ENCODE measurements at places on chromosomes 6 and 20.

DNA sequence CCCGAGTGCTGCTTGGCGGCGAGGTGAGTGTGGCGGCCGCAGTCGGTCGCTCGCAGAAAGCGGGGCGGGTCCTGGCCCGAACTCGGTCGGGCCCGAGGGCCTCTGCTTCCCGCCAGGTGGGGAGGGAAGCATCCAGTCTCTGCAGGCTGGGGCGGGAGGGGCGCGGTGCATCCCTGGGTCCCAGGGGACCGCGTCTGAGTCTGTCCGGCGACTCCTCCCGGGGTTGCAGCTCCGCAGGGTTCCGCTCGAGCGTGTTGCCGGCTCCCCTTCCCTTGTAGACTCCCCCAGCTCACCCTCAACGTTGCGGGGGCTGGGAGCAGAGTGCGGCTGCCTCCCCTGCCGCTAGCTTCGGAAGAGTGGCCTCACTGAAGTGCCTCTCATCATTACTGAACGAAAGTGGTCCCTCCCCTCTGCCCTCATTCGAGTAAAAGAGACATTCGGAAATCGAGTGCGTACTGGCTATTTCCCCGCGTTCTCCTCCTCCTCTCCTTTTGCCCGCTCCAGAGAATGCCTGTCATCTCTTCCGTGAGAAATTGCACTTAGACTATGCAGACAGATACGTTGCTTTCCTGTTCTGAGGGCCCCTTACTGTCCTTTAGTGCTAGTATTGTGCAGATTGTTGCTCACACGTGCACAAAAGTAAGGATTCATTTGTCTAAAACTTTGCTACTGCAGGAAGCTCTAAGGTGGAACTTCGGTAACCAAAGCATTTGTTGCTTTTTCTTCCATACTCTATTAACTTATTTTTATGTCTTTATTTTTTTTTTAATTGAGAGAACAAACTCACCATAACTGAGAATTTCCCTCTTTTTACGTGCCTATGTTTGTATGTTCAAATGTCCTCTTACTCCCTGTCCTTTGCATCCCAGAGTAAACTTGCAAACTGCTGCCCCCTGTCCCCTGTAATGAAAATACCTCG is 751 bp downstream of the MAP3K4 start:
- peak; percentile 85 for DNase-seq

DNA sequence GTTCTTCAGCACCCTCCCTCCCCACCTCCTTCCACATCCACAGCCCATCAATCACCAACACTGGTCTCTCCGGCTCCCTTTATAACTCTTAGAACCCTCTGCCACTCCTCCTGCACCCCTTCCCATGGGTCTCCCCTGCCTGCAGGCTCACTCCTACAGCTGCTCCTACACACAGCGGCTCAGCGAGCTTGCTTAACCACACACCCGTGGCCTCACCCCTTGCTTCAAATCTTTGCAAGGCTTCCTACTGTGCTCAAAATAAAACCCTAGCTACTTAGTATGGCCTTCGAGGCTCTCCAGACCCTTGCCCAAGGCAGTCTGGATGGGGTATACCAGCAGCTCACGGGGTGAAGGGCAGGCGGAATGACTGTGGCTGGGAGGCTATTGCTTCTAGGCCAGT is 63.7 kb downstream of the JPH2 start:
- DNase-seq, result no peak

DNA sequence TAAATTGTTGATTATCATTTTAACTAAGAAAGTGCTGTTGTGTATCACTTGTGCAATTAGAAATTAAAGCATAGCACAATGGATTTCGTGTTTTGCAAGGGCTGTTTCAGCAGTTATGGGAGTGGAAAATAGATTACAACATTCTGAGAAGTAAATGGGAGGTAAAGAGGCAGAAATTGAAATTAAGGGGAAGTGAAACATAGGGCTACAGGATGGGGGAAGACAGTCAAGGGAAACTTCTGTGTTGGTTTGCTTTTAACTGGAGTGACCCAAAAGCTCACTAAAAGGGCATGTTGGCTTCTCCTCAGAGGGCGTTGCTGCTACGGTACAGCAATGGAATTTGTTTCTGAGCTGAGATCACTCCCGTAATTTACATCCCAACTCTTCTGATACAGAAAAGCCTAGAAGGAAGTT is 147.5 kb downstream of the BCAS1 start:
- DNase-seq, result no peak

DNA sequence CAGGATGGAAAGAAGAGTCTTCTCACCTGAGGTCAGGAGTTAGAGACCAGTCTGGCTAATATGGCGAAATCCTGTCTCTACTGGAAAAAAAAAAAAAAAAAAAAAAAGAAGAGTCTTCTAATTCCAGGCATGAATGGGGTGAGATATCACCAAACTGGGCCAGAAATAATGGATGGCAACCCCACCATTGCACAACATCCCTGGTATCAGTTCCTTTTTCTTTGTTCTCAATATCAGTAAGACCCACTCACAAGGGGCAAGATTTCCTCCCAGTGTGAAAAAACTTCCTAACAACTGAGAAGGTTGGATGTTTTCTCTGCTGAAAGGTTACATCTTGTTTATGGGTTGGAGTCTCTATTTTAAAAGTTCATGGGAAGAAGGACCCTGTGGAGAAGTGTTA is 23.6 kb upstream of the NR2E1 start:
- no peak for DNase-seq

DNA sequence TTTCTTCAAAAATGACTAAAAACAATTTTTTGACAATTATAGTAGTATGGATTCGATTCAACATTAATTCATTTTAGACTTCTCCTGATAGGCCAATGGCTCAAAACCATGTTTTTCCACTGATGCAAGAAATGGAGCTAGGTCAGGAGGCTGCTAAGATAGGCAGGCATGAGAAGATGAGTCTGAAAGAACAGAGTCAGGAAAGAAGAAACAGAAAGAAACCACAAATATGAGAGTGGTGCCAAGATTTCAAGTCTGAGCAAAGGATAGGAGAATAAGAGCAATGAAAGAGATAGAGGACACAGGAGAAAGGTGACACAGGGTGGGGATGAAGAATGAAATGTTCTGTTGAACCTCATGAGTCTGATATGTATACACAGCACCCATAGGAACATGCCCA is 112.2 kb downstream of the TASP1 start:
- DNase-seq, result no peak

DNA sequence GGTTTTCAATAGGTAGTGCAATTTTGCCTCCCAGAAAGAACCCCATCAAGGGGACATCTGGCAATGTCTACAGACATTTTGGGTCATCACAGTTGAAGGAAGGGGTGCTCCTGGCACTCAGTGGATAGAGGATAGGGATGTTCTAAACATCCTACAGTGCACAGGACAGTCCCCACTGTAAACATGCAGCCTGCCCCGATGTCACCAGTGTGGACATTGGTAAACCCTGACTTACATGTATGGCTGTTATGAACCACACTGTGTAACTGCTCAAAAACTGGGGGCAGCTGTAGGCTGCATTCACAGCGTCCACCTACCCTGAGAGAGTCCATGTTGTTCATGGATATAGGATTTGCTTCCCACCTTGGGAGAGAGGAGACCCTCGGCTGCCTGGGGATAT is 79.3 kb upstream of the FOXQ1 start:
- no peak for DNase-seq

DNA sequence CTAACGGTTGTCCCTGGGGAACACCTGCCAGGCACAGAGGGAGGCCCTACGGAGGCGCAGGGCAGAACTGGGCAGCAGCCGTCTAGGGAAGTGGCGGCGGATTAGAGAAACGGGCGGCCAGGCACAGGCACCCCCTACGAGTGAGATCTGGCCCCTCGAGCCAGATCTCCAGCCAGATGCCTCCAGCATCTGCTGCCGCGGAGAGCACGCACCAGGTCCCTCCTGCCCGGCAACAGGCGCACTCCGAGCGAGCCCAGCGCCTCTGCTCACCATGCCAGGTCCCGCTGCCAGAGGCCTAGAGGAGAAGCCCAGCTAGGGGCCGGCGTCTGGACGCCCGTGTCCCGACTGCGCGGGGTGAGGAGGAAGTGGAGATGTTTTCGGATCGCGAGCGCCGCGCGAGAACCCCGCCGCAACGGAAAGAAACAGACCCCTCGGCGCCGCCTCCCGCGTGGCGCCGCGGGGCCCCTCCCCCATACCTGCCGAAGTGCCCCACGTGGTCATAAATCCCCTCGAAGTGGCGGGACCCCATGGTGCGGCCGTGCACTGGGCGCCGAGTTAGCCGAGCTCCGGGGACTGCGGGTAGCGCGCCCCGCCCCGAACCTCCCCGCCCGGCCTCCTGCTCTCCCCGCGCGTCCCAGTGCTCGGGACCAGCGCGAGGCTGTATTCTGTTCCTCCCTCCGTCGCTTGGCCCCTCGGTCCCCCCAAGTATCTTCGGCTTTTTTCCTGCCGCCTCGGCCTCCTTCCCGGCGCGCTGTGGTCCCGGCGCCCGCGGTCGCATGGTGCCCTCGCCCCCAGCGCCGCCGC is at the start of gene SLC22A16:
Gene SLC22A16, minus strand, starts transcription at position 568 of the 804 bp plus-strand sequence. Its CDS starts 39 bp downstream, at position 529.
- DNase-seq, result no peak

DNA sequence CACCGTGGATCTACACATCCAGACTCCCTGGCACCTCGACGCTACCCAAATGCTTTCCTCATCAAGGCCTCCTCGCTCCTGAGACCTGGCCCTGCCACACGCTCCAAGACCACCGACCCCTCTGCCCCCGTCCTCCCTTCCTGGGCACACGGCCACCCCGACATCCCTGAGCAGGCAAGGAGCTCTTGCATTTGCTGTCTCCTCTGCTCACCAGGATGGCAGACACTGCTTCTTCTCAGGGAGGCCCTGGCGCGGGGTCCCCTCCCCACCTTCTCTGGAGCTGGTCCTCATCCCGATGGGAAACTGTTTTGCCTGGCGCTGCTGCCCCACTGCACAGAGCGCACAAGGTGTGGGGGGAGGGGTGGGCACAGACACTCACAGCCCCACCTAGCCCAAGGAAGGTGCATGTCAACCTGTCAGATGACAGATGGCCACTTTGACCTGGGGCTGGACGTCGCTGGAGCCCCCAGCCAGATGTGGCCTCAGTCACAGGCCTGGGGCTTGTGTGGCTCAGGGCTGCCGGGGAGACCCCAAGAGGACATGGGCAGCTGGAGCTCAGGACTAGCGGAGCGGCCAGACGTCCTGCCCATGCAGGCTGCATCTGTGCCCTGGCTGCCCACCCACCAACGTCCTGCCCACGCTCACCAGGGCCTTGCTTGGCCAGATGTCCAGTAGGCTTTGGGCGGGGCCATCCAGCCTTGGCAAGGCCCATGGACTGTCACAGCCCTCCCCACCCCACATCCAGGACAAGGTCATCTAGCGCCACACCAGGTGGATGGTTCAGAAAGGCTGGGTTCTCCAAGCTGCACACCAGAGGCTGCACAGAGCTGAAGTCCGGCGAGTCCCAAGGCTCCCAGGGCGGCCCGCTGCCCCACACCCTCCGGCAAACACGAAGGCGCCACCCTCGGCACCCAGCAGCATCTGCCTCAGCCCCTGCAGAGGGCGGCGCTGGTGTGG is 6.2 kb upstream of the KCNQ2 start:
- DNase-seq, result no peak

DNA sequence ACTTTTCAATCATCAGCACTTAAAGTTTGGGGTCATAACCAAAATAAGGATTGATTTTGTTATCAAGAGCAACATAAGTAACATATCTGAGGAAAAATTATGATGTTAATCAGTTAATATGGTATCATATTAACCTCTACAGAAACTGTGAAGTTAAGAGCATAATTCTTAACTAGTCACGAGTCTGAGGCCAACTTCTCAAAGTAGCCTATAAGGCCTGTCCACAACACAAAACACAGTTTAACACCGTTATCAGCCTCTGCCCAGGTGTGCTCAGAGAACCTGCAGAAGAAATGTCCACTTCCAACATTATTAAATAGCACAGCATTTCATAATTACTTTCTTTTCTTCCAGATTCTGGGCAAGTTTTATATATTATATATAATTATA is 1.1 kb downstream of the STX7 start:
- no peak for DNase-seq

DNA sequence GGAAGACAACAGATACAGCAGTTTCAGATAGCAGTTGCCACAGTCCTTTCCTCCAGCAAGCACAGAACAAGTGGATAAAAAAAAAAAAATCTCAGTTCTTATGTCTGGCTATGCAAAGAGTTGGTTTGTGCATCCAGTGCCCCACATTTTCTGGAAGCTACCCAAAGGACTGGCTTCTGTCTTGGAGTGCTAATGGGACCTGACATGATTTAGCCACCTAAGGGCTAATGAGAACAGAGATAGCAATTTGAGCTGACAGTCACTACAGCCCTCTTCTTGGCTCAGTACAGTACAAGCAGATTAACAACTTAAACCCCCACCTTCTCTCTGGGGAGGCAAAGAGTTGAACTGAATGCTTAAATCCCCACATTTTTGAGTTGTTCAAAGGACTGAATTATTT is 976.8 kb downstream of the TBC1D32 start:
- DNase-seq, result no peak

DNA sequence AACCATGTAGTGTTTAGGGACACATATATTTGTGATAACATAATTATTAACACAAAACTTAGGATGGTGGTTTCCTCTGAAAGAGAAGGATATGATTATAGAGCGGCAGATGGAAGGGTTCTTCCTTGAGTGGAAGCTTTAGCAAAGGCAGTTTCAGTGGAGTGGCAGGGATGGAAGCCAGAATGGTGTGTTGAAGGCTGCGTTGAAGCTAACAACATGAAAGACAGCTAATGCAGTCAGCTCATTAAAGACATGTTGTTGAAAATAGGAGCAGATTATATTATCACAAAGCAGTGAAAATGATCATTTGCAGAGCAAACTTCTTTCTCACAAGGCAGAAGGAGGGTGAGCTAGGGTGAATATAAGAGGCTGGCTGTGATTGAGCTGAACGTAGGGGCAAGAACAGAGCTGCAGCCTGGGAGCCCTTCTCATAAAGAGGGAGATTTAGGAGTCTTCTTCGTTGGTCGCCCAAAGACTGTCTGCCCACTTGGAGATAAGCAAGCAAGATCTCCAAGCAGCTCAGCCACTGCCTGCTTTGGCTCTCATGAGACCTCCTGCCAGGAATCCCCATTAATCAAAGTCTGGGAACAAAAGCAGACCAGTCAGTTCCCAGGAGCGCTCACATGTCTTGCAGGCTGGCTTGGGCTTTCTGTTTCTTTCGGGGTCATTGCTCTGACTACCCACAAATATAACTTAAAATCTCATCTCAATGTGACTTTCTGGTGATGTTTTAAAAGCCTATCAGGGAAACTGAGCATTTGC is 2.6 kb upstream of the ANKRD6 start:
- no peak for DNase-seq

- DNase-seq, result no peak
Observed at GRCh38 chr6:126803769-126804168, 314.7 kb upstream of the RSPO3 start.

- DNase-seq, result no peak
Observed at GRCh38 chr20:42295592-42295991, 677.4 kb upstream of the CHD6 start.
